ENCODE measurements at places on chromosomes 2 and 18. TPM values are rescaled to one million over a fixed set of nuclear protein-coding genes. Genes with fewer than 3 reads are reported as not detected.

DNA sequence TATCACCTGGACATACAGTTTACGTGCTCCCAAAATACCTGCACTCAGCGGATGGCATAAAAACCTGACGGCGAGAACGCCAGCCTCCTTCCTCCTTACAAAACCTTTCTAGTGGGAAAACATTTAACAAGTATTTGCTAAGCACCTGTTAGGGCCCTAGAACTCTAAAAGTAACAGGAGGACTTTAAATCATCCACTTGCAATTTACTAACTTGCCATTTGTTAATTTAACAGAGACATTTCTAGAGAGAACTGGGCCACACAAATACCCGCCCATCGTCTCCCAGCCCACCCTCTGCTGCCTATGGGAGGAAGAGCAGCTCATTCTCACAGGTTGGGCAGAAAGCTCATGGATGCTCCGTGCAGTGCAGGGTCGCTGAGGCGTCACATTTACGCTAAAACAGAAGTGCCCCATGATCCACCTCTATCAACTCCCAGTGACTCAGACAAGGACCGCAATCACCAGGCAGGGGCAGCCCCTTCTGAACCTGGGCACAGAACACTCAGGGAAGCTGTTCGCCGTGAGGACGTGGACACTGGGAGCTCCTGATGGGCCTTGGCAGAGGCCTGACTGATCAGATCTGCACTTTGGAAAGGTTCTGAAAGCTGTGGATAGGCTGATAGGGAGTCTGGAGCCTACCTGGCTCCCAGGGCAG, 106.9 kb downstream of the HDAC4 start:
- H3K27me3 ChIP-seq, result no peaks in the 10 kb centered on the region
- no peak for DNase-seq
- peaks cover 63% of the 10 kb centered on the region for H3K4me1 ChIP-seq
- peak overlapping the region; percentile 74 for H3K27ac ChIP-seq
- no peaks in the 10 kb centered on the region for H3K36me3 ChIP-seq
- peak overlapping the region; percentile 17 for H3K4me3 ChIP-seq

- DNase-seq, result no peak
- H3K36me3 ChIP-seq, result peaks cover 3% of the 10 kb centered on the region
- H3K27ac ChIP-seq, result no peak overlapping the region
- no peaks in the 10 kb centered on the region for H3K27me3 ChIP-seq
- no peak overlapping the region for H3K4me3 ChIP-seq
Observed at GRCh38 chr2:160924936-160925353, 235.3 kb upstream of the TANK start.

DNA sequence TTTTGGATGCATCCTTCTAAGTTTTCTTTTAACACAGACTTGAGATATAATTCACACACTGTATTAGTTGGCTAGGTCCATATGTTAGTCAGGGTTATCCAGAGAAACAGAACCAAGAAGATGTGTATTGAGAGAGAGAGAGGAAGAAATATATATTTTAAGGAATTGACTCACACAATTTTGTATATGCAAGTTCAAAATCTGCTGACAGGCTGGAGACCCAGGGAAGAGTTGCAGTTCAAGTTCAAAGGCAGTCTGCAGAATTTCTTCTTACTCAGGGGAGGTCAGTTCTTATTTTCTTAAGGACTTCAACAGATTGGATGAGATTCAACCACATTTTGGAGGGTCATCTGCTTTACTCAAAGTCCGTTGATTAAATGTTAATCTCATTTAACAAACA, 23.0 kb upstream of the MRO start:
- no peak overlapping the region for H3K27ac ChIP-seq
- H3K27me3 ChIP-seq, result peaks cover 6% of the 10 kb centered on the region
- H3K36me3 ChIP-seq, result no peaks in the 10 kb centered on the region
- no peaks in the 10 kb centered on the region for H3K4me1 ChIP-seq

DNA sequence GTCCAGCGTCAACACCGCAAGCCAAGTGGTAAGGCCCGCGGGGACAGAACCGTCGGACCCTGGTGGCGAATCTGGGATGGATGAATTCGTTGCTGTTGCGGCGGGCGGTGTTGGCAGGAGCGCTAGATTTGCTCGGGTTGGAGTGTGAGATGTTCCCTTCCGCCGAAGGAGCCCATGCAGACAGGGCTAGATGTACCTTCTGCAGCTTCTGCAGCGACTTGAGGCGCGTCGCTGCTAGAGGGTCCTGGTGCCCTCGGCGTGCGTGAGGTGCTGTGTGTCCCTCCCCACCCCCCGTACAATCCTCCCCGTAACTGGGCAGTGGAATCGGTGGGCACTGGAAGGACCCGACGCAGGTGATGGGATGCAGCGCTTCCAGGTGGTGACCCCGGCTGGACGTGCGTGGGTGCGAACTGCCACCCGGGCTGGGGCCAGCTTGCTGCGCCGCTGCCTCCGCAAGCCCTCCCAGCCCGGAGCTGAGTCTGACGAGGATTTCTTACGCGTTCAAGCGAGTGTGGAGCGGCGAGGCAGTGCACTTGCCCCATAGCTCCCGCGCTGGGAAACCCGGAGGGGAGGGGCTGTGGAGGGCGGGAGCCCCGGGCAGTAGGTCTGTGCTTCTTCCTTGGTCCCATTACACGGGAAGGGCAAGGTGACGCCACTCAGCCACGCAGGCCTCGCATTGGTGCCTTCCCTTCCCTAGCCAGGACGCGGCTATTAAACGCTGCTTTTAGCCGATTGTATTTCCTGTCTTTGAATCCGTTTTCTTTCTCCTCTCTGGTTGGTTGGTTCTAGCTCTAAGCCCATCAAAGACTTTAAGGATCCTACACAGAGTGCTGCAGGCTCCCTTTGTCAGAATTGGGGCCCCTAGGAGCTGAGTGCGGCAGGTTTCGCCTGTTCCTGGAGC, 34.2 kb downstream of the CHRNA1 start:
- no peaks in the 10 kb centered on the region for H3K36me3 ChIP-seq
- no peaks in the 10 kb centered on the region for H3K4me1 ChIP-seq
- peak overlapping the region; percentile 74 for H3K4me3 ChIP-seq
- H3K27ac ChIP-seq, result no peak overlapping the region

- no peaks in the 10 kb centered on the region for H3K27me3 ChIP-seq
- H3K4me1 ChIP-seq, result peaks cover 37% of the 10 kb centered on the region
- peak overlapping the region; percentile 37 for H3K4me3 ChIP-seq
- H3K36me3 ChIP-seq, result peaks cover 35% of the 10 kb centered on the region
- H3K27ac ChIP-seq, result peak overlapping the region; percentile 86
Observed at GRCh38 chr18:26479065-26479680, 69.2 kb downstream of the KCTD1 start.

DNA sequence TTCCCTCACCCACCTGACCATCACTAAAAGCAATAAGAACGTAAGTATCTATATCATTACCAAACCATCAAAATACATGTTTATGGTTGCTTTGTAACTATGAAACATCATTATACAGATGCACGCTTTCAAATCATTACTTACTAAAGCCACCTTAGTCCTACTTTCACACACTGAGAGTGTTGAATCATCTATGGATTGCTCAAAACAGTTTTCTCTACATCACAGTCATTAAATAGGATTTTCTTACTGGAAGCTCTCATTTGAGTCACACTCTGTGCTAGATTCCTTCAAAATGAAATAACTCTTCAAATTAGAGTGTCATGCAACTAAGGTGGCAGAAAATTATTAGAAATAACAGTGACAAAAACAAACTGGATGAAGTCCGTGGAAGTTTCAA, 878.4 kb downstream of the CPS1 start:
- peaks cover 4% of the 10 kb centered on the region for H3K36me3 ChIP-seq
- DNase-seq, result no peak
- H3K4me3 ChIP-seq, result no peak overlapping the region

The HOXD9 gene
- total RNA-seq, result 1.5 TPM

GRCh38 chr2:134449751-134450513, 196.1 kb downstream of the MGAT5 start:
- no peak overlapping the region for H3K27ac ChIP-seq
- H3K36me3 ChIP-seq, result peaks cover 4% of the 10 kb centered on the region
- no peaks in the 10 kb centered on the region for H3K27me3 ChIP-seq
- H3K4me3 ChIP-seq, result no peak overlapping the region

The IL37 gene
- not detected for total RNA-seq

DNA sequence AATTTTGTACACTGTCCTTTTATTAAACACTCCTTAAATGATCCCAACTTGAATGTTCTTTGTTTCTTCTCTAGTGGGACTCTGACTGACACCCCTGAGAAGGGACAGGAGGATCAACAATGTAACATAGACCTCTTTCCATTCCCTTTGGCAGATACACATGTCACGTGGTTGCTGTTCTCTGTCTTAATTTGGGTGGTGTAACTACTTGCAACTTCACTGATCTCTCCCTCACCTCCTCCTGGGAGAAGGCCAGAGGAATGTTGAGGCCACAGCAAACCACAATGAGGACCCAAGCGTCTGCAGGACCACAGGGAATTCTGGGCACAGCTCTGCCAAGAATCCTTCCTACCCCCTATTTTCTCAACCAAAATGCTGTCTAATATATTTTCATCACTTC, 205.6 kb downstream of the RTP5 start:
- peaks cover 36% of the 10 kb centered on the region for H3K27me3 ChIP-seq
- DNase-seq, result no peak
- no peak overlapping the region for H3K27ac ChIP-seq
- no peak overlapping the region for H3K4me3 ChIP-seq

- peaks cover 14% of the 10 kb centered on the region for H3K4me1 ChIP-seq
- no peak overlapping the region for H3K27ac ChIP-seq
- H3K4me3 ChIP-seq, result no peak overlapping the region
- peaks cover 26% of the 10 kb centered on the region for H3K36me3 ChIP-seq
- no peaks in the 10 kb centered on the region for H3K27me3 ChIP-seq
- DNase-seq, result no peak
Observed at GRCh38 chr2:241618829-241619228, 18.1 kb downstream of the THAP4 start.

The OSBPL1A gene
- 42.7 TPM for total RNA-seq

DNA sequence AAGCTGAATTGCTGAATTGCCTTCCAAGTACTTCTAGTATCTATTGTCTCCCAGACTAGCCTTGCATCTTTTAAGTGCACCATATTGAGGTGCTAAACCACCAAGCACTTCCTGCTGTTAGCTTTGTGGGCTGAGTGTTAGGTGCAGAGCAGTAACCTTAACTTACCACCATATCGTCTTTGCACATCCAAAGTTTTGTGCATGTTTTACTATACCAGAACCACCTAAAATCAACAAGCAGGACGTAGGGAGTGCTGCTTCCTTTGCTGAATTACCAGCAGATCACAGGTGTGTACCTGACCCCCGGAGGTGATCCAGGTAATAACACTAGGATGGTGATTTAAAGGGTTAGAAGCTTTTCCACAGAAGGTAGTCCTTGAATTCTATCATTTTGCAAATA, 359.9 kb upstream of the HNRNPA3 start:
- H3K4me3 ChIP-seq, result no peak overlapping the region
- peaks cover 7% of the 10 kb centered on the region for H3K4me1 ChIP-seq
- H3K27ac ChIP-seq, result no peak overlapping the region
- no peaks in the 10 kb centered on the region for H3K36me3 ChIP-seq

DNA sequence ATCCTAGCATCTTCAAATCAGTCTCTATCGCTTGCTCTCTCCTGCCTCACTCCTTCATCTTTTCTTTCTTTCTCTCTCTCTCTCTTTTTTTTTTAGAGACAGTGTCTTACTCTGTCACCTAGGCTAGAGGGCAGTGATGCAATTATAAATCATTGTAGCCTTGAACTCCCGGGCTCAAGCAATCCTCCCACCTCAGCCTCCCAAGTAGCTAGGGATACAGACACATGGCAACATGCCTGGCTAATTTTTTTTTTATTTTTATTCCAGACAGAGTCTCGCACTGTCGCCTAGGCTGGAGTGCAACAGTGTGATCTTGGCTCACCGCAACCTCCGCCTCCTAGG, 10.6 kb upstream of the SLC66A3 start:
- peaks cover 9% of the 10 kb centered on the region for H3K27me3 ChIP-seq
- no peak for DNase-seq
- no peak overlapping the region for H3K4me3 ChIP-seq
- H3K4me1 ChIP-seq, result peaks cover 6% of the 10 kb centered on the region
- H3K27ac ChIP-seq, result no peak overlapping the region

- H3K27ac ChIP-seq, result no peak overlapping the region
- DNase-seq, result no peak
- H3K4me3 ChIP-seq, result no peak overlapping the region
Observed at GRCh38 chr2:18531194-18531593, 29.3 kb downstream of the RDH14 start.

- H3K4me1 ChIP-seq, result no peaks in the 10 kb centered on the region
- DNase-seq, result no peak
- no peak overlapping the region for H3K27ac ChIP-seq
- H3K4me3 ChIP-seq, result no peak overlapping the region
- no peaks in the 10 kb centered on the region for H3K27me3 ChIP-seq
Observed at GRCh38 chr18:7945882-7946281, 378.8 kb downstream of the PTPRM start.

DNA sequence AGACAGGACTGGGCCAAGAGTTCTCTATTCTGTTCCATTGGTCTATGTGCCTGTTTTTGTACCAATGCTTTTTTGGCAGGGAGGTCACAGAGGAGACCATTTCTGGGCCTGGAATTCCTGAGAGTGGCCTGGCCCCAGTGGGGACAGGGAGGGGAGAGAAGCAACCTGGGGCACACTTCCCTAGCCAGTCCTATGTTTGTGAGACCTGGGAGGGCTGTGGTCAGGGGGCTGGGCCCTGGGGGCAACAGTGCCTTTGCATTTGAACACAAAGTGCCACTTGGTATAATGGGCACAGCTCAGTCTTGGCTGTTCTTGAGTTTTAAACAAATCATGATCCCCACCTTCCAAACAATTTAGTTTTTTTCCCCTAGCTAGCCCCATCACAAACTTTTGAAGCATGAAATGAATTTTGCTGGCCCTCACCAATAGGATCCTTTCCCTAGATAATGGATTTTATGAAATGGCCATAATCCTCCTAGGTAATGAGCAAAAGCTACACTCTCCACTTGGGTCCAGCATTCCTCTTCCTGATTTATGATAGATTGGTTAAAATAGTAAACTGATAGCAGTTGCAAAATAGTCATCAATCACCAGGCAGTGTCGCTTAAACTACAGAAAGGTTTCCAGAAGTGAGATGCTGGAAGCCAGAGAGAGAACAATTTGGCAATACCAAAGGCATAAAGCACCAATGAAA, 133.5 kb downstream of the GLI2 start:
- DNase-seq, result no peak
- no peak overlapping the region for H3K4me3 ChIP-seq
- H3K36me3 ChIP-seq, result no peaks in the 10 kb centered on the region
- H3K27me3 ChIP-seq, result peaks cover 33% of the 10 kb centered on the region
- no peak overlapping the region for H3K27ac ChIP-seq
- H3K4me1 ChIP-seq, result peaks cover 45% of the 10 kb centered on the region

GRCh38 chr2:10654069-10654468, 35.7 kb downstream of the NOL10 start:
- peaks cover 22% of the 10 kb centered on the region for H3K36me3 ChIP-seq
- no peak overlapping the region for H3K4me3 ChIP-seq
- H3K27ac ChIP-seq, result peak overlapping the region; percentile 11
- H3K4me1 ChIP-seq, result no peaks in the 10 kb centered on the region
- no peaks in the 10 kb centered on the region for H3K27me3 ChIP-seq
- DNase-seq, result no peak

- no peak overlapping the region for H3K4me3 ChIP-seq
- no peak overlapping the region for H3K27ac ChIP-seq
- peaks cover 30% of the 10 kb centered on the region for H3K36me3 ChIP-seq
- DNase-seq, result no peak
Observed at GRCh38 chr18:62979176-62979575, 263.8 kb downstream of the PHLPP1 start.
